Stimulated activated naive CD4-positive, alpha-beta T cell treated with Interleukin-2 at 50 U/mL for 16 hours (primary cell): ENCODE measurements at places on chromosomes 16 and 17.

DNA sequence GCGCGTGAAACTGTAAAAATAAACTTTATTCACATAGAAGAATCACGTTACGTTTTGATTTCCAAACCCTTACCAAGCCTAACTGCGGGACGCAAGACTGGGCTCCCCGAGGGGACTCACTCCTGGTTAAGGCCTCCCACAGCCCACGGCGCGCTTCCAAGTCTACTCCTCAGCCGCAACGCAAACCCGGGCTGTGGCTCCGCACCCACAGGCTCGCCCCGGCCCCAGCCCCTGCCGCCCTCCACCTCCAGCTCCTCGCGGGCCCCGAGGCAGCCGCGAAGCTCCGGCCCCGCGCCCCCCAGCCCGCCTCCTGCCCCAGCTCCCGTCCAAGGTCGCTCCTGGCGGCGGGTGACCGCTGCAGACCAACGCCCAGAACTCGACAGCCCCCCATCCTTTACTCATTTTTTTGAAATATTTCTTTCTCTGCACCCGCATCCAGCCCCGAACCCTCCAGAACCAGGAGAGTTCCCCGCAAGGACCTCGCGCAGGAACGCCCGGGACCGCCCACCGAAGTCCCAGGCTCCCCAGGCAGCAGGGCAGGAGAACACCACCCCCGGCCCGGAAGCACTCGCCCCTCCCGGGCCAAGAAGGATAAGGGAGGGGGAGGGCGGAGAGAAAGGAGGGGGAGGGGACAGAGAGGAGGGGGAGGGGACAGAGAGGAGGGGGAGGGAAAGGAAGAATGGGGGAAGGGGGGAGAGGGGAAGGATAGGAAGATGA is 912 bp downstream of the USP22 start:
- DNase-seq, result peak; percentile 71

- DNase-seq, result peak; percentile 50
Measured at GRCh38 chr17:40542558-40543411, 22.5 kb downstream of the CCR7 start.

GRCh38 chr16:27052007-27052406 is 14.7 kb upstream of the C16orf82 start:
- no peak for DNase-seq

DNA sequence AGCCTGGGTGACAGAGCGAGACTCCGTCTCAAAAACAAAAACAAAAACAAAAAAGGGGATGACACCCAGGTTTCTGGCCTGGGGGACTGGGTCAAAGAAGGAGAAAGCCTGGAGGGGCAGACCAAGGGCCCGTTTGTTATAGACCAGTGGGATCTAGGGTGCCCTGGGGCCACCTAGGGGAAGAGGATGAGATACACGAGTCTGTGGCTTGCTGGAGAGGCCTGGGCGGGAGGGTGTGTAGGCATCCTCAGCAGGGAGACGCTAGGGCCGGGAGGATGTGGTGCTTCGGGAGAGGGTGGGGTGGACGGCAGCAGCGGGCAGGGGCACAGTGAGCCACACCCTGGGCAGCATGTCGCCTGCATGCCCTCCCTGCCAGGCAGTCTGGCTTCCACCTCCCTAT is 17.1 kb upstream of the CRK start:
- no peak for DNase-seq

- no peak for DNase-seq
Measured at GRCh38 chr16:5036228-5037156, 2.8 kb upstream of the NAGPA start.

- DNase-seq, result no peak
Measured at GRCh38 chr16:6864671-6865070, 468.0 kb upstream of the RBFOX1 start.

DNA sequence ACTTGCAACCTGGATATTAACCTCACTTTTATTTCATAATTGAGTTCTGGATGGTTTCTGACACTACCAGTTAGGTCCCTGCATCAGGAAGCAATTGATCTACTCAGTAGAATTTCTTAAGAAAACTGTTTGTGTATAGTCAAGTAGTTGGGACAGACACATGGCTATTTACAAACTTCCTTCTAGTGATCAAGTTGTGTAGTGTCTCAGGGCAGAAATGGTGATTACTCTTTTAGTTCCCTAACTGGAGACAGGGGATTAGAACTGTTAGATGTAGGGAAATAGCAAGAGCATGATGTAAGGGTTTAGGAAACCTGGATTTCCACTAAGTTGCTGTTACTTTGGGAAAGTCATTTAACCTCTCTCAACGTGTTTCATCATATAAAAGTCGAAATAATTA is 30.4 kb downstream of the TMEM100 start:
- DNase-seq, result no peak

- DNase-seq, result no peak
Measured at GRCh38 chr16:57764341-57765159, 29.0 kb downstream of the KATNB1 start.

DNA sequence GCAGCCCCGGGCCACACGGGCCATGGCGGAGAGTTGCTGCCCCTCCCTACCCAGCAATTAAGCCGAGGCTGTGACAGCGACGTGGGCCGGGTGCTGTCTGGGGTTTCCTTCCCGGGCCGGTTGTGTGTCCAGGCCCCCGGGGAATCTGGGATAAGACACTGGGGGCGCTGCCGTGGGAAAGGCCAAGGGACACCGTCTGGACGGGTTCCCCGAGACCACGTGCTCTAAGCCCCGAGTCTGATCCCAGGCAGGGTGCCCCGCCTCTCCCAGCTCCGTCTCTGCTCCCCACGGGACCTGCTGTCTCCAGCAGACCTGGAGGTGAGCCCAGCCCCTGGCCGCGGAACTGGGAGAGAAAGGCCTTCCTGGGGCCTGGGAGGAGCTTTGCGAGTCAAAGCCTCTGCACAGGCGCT is 92.2 kb downstream of the IRX3 start:
- DNase-seq, result no peak

DNA sequence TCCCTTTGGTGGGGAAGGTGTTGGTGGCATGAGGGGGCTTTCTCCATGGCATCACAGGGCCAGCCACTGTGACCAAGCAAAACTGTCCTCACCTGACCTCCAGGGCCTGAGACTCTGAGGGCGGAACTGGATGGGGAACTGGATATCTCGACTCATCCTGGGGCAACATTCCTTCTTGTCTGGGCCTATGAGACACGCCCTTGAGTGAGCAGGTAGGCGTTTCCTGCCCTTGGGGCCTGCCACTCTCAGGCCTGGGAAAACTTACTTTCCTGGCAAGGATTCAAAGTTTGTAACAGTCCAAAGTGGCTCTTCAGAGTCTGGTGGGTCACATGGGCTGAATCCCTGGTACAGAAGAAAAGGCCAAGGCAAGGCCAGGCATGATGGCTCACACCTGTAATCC is 9.6 kb downstream of the MT1X start:
- DNase-seq, result no peak

DNA sequence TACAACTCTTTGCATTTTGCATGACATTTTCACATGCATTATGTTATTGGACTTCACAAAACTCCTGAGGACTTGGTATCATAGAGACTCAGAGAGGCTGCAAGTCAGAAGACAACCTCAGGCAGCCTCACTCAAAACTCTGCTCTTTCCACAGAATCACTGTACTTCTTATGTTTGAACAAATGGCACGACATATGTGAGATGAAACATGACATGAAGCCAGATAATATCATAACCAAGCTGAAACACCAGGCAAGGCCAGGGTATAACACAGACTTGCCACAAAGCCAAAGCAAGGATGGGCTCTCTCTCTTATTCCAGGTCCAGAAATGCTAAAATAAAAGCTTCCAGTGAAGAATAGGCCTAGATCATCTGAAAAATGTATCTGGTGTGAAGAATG is 425.8 kb upstream of the CDH5 start:
- no peak for DNase-seq

DNA sequence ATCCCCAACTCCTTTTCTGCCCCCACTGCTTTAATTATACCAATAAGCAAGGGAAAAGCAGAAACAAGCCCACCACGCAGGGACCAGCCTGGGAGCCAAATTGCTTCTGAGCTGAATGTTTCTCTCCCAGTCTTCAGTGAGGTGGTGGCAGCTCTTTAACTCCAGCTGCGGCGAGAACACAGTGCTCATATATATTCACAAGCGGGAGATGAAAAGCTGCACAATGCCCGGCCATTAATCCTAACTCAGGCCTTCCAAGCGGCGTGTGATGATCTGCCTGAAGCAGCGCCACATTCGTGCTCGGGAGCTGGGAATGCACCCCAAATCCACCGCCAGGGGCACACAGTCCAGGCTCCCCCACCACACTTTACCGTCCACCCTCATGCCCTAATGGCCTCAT is 203.7 kb upstream of the SDK2 start:
- DNase-seq, result no peak

DNA sequence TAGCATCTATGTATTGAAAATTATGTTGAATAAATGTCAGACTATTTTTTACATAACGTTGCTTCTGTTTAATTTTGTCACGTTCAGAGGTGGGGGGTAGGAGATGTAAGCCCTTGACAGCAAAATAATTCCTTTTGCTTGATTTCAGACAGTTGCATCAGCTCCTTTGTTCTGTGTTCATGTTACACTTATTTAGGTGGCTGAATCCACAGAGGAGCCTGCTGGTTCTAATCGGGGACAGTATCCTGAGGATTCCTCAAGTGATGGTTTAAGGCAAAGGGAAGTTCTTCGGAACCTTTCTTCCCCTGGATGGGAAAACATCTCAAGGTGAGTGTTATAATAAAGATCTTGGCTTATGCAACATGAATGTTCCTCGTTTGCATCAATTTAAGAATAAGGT is 4.5 kb downstream of the HERPUD1 start:
- no peak for DNase-seq

DNA sequence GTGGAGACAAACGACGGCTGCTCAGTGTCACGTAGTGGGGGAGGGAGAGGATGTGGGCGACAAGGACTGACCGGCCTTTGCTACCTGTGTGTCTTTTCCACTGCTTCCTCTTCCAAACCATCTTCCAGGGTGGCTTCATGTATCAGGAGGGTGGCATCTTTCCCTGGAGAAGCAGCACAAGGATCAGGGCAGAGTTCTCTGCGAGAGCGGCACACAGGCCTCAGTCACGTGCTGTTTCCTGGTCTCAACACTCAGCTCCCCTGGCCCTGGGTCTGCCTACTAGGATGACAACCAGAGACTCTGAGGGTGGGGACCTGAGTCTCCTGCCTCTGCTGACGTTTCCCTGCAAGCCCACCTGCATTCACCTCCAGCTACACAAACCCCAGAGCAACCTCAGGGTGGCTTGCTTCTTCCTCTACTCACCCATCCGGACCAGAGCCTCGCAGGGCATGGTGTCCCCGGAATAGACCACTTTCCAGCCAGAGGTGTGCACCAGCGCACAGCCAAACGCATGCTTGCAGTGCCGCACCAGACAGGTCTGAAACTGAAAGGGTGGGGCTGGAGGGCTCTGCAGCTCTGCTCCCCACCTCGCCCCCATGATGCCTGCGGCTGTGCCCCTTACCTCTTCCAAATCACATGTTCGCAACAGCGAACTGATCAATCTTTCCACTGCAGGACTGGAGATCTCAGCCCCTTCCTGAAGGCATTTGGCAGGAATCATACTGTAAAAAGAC is 23.3 kb downstream of the ELAC2 start:
- no peak for DNase-seq

DNA sequence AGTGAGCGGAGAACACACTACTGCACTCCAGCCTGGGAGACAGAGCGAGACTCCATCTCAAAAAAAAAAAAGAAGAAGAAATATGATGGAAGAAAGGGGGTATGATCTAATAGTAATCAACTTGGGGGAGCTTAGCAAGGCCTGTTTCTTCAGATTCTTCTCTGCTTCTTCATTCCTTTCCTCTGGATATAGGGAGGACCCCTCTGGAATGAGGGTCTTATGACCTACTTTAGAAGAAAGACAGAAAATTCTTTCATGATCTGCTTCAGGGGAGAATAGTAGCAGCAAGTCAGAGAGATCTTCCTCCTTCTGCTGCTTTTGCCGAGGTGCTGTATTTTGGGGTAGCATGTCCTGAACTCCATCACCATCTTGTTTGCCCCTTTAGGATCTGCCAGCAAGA is 44.9 kb upstream of the ETV4 start:
- DNase-seq, result no peak

DNA sequence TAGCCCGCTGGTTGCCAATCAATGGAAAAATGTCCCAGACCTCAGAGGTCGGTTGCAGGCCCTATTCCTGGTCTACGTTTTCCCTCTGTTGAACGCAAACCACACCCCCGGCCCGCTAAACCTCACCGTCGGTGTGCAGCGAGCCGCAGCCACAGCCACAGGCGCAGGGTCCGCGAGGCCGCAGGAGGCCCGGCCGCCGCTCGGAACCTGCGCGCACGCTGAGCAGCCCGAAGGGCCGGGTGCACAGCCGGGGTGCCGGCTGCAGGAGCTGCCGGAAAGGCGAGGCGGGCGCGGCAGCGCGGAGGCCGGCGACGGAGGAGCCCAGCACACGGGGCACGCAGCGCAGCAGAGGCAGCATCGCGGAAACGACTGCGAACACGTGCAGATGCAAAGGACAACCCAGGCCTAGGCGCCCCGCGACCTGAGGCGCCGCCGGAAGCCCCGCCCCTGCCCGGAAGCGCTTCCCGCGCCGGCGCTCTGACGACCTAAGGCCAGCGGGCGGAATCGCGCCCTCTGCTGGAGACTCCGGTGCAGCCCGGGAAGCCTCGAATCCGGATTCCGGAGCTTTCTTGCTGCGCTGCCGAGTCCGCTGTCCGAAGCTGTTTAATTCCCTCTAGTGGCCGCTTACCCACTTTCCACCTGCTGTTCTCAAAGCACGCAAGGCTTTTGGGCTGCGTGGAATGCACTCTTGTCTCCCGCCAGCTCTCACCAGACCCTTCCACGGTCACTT is at the start of gene C1QBP:
Gene C1QBP (minus strand): TSS at position 440 of the 730 bp plus-strand sequence. CDS start 82 bp downstream, at position 358.
- peak; percentile 85 for DNase-seq

GRCh38 chr17:83175822-83176622 is 96.6 kb downstream of the METRNL start:
- no peak for DNase-seq

GRCh38 chr17:48878920-48879898 is 13.4 kb upstream of the ATP5MC1 start:
- DNase-seq, result peak; percentile 35

GRCh38 chr16:9948933-9949332 is 233.3 kb downstream of the GRIN2A start:
- no peak for DNase-seq

GRCh38 chr17:43368740-43369506 is 29.9 kb upstream of the ARL4D start:
- peak; percentile 62 for DNase-seq

- DNase-seq, result no peak
Measured at GRCh38 chr16:60907645-60908044, 1128.6 kb downstream of the CDH8 start.

GRCh38 chr16:27323781-27324561 is 10.2 kb downstream of the IL4R start:
- no peak for DNase-seq

GRCh38 chr17:73436954-73437353 is 125.2 kb upstream of the CDC42EP4 start:
- no peak for DNase-seq

- no peak for DNase-seq
Measured at GRCh38 chr17:5422505-5422904, 2.5 kb downstream of the RPAIN start.

DNA sequence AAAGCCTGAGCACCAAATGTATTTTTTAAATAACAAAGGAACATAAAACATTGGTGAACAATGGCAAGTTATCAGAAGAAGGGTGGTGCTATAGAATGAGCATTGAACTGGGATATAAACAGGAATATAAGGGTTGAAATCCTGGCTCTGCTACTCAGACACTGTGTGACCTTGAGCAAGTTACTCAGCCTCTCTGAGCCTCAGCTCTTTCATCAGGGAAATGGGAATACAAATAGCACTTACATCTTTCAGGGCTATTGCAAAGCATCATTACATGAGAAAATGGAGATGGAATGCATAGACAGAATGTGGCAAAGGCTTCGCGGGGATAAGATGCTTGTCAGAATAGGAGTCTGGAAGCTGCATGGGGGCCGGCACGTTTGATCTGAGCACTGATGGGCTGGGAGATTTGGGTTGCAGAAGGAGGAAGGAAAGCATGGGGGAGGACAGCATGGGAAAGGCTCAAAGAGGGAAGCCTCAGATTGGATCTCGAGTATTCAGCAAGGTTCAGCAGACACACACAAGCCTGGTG is 4.8 kb upstream of the CDH5 start:
- DNase-seq, result no peak
